ENCODE measurements at places on chromosomes 13 and 19.

- DNase-seq = no peak
Observed at GRCh38 chr13:51599444-51600176, 15.3 kb downstream of the WDFY2 start.

- DNase-seq = peak; percentile 22
Observed at GRCh38 chr13:84896128-84896527, 903.1 kb downstream of the SLITRK6 start.

DNA sequence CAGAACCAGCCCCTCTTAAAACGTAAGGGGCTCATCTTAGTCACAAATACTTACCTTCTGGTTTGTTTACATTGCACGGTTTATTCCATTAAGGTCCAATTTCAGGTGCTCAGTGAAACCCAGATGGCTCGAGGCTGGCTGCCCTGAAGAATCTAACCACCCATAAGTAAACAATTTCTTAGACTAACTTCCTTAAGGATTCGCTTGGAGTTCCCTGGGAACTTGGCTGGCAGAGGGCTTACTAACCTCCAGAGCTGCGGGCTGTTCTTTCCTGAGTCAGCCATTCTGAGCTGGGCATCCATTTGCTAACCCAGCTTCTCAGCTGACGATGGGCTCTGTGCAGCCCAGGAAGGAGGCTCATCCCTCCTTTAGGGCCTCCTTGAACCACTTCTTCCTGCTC, 262.1 kb downstream of the FGF9 start:
- no peak for DNase-seq

DNA sequence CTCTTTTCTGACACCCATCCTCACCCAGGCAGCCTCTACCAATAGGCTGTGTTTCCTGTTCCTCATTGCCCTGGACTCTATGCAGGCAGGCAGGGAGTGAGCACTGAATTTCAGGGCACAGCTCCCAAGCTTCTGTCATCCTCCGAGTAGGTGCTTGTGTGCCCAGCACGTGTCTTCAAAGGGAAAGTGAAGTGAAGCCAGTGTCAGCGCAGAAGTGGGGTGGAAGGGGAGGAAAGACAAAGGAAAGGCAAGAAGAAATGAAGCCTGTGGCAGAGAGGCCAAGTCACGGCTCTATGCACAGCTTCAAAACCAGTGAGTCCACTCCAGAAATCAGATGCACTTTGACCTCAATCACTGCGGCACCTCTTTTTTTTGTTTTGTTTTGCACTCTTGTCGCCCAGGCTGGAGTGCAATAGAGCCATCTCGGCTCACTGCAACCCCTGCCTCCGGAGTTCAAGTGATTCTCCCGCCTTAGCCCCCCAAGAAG, 16.9 kb downstream of the CEBPA start:
- DNase-seq = no peak

- no peak for DNase-seq
Observed at GRCh38 chr19:28881616-28882015, 331.3 kb downstream of the UQCRFS1 start.

- no peak for DNase-seq
Observed at GRCh38 chr13:59770451-59770850, 393.3 kb downstream of the DIAPH3 start.

DNA sequence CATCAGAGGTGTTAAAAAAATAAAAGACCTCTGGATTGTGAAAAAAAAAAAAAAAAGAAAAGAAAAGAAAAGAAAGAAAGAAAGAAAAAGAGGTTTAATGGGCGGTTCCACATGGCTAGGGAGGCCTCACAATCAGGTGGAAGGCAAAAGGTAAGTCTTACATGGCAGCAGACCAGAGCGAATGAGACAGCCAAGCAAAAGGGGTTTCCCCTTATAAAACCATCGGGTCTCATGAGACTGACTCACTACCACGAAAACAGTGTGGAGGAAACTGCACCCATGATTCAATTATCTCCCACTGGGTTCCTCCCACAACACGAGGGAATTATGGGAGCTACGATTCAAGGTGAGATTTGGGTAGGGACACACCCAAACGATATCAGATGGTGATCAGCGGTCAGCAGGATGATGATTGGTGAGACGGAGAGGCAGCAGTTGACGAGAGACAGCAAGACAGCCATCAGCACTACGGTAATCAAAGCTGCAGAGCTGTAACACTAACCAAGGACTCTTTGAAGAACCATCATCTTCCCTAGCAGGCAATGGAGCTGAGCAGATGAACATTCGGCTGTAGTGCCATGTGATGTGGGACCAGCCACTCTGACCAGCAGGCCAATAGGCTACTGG, 3.9 kb upstream of the CD209 start:
- DNase-seq = no peak

DNA sequence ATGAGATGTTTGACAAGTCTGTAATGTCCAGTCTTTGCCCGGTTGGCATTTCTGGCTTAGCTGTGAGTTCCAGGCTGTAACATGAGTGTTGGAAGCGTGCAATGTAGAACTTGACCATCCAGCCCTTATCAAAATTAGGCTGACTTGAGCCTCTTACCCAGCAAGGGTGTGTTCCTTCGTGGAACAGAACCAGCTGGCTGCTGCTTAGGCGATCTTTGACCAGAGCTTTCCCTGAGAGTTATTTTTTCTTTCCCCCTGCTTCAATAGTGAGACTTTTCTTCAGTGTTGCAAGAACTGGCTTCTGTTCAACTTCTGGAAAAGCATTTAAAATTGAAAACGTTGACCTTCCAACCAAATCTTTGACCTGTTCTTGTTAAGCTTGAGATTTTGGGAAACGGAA, 6.5 kb downstream of the TNFSF13B start:
- no peak for DNase-seq

DNA sequence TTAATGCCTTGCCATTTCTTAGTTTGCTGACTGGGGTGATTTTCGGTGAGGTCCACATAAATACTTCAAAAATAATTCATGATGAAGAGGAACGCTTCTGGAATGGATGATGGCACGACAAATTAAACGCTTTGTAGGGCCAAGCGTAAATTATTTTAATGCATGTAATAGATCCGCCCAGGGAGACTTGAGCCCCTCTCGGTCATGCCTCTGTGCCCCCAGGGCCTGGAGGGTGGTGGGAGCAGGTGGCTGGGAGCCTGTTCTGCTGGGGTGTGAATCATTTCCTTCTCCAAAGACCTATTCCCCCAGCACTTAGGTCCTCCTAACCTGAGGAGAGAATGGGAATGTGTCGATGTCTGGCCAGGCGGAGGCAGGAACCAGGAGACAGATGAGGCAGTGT, 350.6 kb downstream of the ZNF536 start:
- DNase-seq = no peak

DNA sequence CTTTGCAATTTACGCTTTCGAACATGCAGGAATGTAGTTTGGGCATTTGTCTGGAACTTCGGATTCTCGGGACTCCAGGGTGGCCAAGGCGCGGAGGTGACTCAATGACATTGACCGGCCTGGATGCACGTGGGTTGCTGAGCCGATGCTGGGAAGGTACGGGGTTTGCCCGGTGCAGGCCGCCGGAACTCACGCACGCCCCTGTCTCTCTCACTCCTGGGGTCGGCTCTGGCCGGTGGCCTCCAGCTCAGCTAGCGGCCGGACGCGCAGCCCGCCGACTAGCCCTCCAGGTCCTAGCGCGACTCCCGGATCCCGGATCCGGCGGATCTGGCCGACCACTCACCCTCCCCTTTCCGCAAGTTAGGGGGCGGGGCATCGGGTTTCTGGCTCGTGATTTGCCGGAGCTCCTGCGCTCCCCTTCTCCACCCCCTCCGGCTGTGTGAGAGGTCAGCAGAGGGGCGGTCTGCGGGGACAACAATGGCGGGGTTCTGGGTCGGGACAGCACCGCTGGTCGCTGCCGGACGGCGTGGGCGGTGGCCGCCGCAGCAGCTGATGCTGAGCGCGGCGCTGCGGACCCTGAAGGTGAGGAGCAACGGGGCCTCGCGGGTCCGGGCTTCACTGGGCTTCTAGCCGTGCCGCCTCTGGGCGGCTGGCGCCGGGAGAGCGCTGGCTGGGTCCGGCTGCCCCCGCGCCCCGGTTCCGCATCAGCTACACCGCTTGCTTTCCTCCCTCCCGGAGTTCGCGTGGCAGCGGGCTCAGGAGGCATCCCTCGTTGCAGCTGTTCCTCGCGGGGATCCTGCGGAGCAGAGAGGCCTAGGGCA, at the start of gene PCCA:
Gene PCCA (plus strand): TSS at position 450 of the 821 bp plus-strand sequence. CDS start 28 bp downstream, at position 478.
- DNase-seq = peak; percentile 48

- no peak for DNase-seq
Observed at GRCh38 chr19:16476401-16476800, 4.6 kb upstream of the EPS15L1 start.

GRCh38 chr19:31693131-31693932, 344.1 kb upstream of the TSHZ3 start:
- DNase-seq = no peak

DNA sequence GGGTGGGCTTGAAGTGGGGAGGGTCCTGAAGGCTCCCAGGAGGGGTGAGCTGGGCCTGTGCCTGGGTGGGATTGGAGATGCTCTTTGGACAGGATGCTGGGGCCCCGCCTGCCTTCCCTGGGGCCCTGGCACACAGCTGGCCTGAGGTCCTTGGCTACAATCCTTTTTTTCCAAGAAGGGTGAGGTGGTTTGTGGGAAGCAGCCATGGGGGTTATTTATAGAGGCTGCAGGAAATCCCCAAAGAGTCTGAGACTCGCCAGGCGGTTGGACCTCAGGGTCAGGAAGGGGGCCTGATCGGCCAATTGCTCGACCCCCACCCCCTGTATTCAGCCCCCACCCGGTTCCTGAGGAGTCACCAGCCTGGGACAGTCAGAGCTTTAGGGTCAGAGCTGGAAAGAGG, 10.0 kb downstream of the GTPBP3 start:
- no peak for DNase-seq

GRCh38 chr19:49326165-49326704, 1.2 kb upstream of the SLC6A16 start:
- no peak for DNase-seq

GRCh38 chr19:38433268-38433733, at the start of gene RYR1:
Gene RYR1, plus strand, starts transcription at chr19:38433691. Its CDS starts 139 bp downstream, at chr19:38433830.
- no peak for DNase-seq

DNA sequence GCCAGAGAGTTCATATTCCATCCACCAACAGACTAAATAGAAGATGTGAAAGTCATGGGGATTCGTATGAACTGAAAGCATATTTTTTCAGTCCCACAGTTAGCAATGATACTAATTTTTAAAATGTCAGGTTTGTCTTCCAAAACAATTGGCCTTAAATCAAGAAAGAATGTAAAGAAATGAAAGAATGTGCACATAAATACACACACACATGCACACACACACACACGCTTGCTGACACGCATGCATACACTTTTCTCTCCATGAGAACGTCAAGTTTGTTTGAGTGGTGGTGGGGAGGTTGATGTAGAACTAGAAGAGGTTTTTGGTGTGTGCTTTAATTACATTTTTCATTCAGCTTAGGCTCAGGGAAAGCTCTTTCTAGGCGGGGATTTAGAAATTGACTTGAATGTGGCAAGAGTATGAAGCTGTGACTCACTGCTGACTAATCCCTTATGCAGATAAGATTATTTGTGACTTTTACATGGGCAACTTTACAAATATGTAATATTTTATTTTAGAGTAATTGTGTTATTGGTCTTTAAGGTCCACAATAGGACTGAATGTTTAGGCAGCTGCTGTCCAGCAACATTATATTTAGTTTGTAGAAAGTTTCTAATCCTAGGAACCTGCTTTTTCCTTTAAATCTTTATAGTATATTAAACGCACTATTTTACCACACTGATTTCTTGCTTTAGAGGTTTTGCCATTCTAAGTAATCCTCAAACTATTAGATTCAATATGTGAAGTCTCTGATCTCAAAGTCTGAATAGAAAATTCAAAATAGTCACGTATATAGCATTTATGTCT, 18.8 kb downstream of the FLT1 start:
- no peak for DNase-seq

GRCh38 chr13:44244288-44244687, 129.3 kb upstream of the SERP2 start:
- DNase-seq = no peak

- no peak for DNase-seq
Observed at GRCh38 chr13:80133631-80134261, 207.2 kb downstream of the SPRY2 start.

- DNase-seq = no peak
Observed at GRCh38 chr19:12194827-12195731, 32.2 kb downstream of the ZNF136 start.

- no peak for DNase-seq
Observed at GRCh38 chr19:28727480-28728159, 485.3 kb downstream of the UQCRFS1 start.

DNA sequence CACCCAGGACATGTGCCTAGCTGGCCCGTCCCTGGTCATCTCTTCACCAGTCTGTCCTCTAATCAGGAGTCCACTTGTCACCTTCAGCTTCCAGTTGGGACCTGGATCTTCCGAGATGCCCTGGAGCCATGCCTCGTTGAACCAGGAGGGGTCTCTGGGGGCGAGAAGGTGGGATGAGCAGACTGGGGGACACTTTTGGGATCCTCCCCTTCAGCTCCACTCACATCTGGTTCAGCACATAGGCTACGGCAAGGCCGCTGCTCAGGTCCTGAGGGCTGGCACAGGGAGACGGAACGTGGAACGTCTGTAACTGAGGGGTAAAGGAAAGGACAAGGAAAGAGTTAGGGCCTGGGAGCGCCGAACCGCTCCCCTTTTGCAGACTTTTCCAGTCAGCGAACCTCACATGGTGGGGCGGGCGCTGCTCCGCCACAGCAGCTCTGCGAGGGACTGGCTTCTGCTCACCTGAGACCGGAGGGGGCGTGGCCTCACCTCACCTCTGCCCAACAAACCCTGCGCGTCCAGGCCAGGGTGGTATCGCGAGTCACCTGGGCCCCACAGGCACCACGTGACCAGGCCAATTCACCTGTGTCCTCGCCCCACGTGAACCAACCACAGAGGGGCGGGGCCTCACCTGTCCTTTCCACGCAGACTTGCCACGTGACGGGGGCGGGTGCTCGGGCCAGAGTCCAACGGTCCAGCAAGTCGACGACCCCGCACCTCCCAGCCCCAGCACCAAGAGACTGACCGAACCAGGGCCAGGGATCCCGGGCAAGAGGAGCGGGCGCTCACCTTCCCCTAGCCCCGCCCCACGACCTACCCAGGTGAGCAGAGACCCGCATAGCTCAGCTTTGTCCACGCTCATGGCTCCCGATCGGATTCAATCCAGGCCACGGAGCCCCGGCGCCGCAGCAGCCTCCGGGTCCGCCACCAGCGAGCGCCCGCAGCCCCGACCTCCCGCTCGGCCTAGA, at the start of gene HOOK2:
Gene HOOK2 (minus strand): TSS at position 965 of the 968 bp plus-strand sequence. CDS start 103 bp downstream, at position 862.
- no peak for DNase-seq

GRCh38 chr13:108915634-108916512, 286.5 kb downstream of the MYO16 start:
- no peak for DNase-seq
